ENCODE measurements at places on chromosomes 6 and 20. TPM values are rescaled to one million over a fixed set of nuclear protein-coding genes. Genes with fewer than 3 reads are reported as not detected.

DNA sequence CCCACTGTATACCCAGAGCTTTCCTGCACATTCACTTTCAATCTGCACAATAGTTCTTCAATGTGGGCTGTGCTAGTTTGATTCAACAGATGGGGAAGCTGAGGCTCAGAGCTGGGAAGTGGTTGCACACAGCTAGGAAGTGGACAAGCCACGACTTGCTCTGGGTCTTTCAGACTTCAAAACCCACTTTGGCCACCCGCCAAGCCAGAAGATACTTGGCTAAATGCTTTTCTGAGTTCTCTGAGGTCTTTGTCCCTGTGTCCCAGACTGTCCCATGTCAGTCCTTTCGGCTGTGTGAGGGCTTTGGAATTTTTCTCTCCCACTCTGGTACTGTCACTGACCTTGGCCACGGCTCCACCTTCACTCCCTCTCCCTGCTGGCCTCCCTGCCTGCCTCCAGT lies 10.6 kb downstream of the PDYN start:
- DNase-seq, result no peak

GRCh38 chr6:135600086-135600702 lies 102.7 kb upstream of the AHI1 start:
- no peak for DNase-seq

- no peak for DNase-seq
These were observed 10.0 kb downstream of the MBOAT1 start for GRCh38 chr6:20202324-20202658.

GRCh38 chr6:56965126-56965525 lies 10.2 kb downstream of the BEND6 start:
- DNase-seq, result no peak

GRCh38 chr20:48742233-48742632 lies 85.6 kb downstream of the PREX1 start:
- no peak for DNase-seq

DNA sequence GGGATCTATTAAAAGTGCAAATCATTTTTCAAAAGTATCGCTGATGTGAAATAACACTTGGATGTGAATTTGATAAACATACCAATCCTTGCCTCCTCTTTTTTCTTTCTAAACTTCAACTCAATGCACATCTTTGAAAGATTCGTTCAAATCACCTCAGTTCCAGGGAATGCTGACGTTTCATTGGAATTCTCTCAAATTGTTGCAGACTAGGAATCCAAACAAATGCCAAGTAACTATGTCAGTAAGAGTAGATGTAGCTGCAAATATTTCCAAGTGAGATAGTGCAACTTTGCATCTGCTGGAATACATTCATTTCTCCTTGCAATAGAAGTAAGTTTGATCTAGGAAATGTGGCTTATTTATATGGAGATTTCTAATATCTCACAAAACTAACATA lies 220.7 kb downstream of the FUT9 start:
- DNase-seq, result no peak

- no peak for DNase-seq
These were observed 2.4 kb downstream of the IL22RA2 start for GRCh38 chr6:137171053-137171374.

DNA sequence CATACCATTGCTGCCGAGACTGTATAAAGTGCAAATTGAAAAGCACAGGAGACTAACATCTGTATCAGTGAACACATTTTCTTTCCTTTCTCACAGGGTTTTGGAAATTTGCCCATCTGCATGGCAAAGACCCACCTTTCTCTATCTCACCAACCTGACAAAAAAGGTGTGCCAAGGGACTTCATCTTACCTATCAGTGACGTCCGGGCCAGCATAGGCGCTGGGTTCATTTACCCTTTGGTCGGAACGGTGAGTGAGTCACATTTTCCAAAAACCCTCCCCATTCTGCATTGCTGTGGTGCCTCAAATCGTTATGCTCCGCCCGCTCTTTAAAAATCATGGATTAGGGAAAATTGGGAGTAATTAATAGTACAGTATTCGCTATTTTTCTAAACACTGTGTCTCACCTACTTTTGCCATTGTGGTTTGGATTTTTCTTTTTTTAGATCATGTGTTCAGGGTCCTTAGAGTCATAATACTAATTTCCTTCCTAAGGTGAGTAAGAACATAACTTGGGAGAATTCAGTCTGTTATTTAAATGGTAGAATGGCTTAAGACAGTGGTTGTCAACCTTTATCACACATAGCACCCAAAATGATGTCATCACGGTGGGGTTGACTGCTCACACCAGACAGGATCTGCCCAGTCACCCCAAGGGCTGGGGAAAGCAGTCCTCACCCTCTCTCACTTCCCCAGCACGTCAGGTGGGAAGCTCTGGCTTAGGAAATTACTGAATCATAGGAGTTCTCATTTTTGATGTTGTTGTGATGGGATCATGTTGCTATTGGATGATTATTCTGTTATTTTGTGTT lies 171.6 kb downstream of the MTHFD1L start:
- no peak for DNase-seq

DNA sequence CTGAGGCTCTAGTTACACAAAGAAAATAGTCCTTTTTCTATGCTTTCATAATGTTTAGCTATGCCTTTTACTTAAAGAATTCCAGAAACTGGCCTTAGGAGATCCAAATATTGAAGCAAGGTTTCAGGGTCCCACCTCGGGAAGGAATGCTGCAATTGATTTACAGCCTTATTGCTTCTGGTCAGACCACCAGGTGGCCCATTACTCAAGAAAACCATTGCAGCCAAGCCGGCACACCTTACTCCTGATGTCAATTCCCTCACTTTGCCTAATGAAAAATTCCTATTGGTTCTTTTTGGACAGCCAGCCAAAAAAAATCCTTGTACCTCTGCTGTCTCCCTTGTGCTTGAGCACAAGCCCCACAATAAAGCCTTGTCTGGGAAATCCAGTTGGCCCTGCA lies 173.9 kb downstream of the LMBRD1 start:
- no peak for DNase-seq

- no peak for DNase-seq
These were observed 28.7 kb downstream of the FKBP1A start for GRCh38 chr20:1364106-1364505.

GRCh38 chr6:142721215-142721920 lies 223.6 kb downstream of the HIVEP2 start:
- DNase-seq, result no peak

DNA sequence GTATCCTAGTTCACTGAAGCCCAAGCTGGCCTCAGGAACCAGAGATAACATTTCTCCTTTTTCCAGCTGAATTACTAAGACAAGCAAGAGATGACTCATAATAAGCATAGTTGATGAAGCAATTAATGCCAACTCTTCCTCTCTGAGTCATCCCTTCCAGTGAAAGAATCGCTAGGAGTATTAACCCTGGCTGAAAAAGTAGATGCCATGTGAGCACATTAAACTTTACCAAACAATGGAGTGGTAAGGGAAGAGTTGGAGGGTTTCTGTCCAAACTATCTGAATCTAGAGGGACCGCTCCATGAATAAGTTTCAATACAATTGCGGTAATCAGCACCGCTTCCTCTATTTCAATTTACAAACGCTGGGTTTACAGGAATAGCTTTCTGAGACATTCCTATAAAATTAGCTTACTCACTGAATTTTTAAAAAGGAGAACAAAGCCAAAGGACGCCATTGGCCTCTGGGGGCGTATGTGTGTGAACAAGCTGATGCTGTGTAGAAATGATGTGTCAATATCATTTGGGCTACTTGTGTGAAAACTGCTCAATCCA lies 48.3 kb downstream of the ATXN1 start:
- DNase-seq, result peak; percentile 39

DNA sequence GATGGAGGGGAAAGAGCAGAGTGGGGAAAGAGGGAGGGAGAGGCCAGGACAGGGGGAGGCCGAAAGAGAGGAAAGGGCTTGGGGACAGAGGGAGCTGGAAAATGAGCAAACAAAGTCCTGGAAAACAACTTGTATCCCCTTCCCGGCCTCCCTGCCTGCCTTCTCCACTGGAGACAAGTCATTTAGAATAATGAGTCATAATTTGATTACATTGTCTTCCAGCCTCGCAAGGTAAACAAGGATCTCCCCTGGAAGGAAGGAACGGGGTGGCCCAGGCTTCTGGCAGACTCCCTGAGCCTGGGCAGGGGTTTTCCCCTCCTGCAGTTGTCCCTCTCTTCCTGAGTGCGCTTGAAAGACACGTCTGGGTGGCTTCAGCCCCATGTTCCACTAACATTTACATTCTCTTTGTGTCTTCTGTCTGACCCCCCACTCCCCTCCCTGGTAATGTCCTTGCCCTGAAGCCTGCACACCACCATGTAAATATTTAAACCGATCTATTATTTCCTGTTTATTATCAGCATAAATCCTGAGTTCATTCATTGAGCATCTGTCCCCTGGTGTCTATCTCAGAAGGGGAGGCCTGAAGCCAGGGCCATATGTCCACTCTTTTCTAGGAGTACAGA lies 12.1 kb upstream of the MRPS18A start:
- no peak for DNase-seq

The RSPH4A gene
- total RNA-seq, result 15.9 TPM

The MYCT1 gene
- 10.0 TPM for total RNA-seq

The KIFC1 gene
- total RNA-seq, result 20.0 TPM

The NRSN1 gene
- not detected for total RNA-seq

The WFDC10B gene
- not detected for total RNA-seq

The NRN1 gene
- 1.3 TPM for total RNA-seq

The BPIFB2 gene
- total RNA-seq, result not detected
